ENCODE measurements at places on chromosomes 11 and 22. TPM values are rescaled to one million over a fixed set of nuclear protein-coding genes. Genes with fewer than 3 reads are reported as not detected.

MAFF gene
- total RNA-seq = 72.6 TPM

PRG3 gene
- total RNA-seq = not detected

ANKRD13D gene
- 63.9 TPM for total RNA-seq

VPS51 gene
- total RNA-seq = 743 TPM

CHRM1 gene
- not detected for total RNA-seq

ADM gene
- 82.5 TPM for total RNA-seq

DNA sequence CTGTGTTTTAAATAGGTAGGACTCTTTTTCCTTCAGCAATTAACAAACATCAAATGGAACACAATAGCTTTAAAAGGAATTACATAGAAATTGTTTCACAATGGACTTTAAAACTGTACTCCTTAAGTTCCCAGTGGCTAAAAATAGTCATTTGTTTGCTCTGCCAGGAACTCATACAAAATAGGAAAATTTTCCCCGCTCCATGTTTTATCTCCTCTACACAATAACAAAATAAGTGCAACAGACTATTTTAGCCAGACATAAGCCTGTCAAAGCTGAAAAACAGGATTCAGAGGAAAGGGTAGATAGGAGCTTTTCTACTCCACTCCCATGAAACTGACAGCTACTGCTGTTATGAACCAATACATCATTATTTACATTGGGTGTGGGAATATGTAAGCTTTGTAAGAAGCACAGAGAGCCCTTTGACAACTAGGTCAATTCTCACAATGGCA is 90.1 kb downstream of the STK33 start:
- H3K4me1 ChIP-seq = no peaks in the 10 kb centered on the region
- peaks cover 26% of the 10 kb centered on the region for H3K27me3 ChIP-seq
- H3K4me3 ChIP-seq = no peak overlapping the region
- no peak for DNase-seq

C11orf91 gene
- 1.0 TPM for total RNA-seq

CCDC87 gene
- total RNA-seq = not detected

DNA sequence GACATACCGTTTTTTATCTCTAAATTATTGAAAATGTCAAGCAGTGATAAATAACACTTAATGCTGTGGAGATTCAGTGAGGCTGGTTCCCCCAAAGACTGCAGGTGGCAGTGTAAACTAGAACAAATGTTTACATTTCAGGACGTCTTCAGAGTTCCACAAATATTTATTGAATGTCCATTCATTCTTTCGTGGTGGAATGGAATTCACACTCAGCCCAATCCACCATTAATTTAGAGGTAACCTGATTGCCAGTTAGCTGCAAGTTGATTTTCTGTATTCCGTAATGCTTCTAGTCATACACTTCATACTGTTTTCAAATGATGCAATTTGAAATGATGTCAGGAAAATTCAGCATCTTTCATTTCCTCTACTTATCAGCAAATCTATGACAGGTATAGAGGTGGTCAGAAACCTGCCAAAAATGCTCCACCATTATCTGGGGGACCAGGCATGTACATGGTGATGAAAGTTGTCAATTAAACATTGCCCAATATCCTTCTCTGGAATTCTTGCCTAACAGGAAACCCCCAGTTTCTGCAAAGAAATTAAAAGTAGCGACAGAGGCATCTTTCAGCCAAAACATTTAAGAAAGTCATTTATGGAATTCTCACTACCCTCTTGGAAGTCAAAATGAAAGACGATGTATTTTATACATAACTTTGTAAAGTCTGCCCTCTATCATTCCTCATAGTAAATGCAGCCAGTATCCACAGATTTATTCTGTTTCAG is 94.3 kb upstream of the BMAL1 start:
- H3K4me3 ChIP-seq = peak overlapping the region; percentile 59
- peak; percentile 66 for DNase-seq
- no peaks in the 10 kb centered on the region for H3K36me3 ChIP-seq
- H3K4me1 ChIP-seq = peaks cover 3% of the 10 kb centered on the region
- no peaks in the 10 kb centered on the region for H3K27me3 ChIP-seq

GRCh38 chr11:86670911-86671310 is 1.5 kb downstream of the ME3 start:
- DNase-seq = no peak
- H3K4me3 ChIP-seq = peak overlapping the region; percentile 69
- H3K27me3 ChIP-seq = no peaks in the 10 kb centered on the region
- H3K4me1 ChIP-seq = peaks cover 45% of the 10 kb centered on the region
- H3K27ac ChIP-seq = peak overlapping the region; percentile 83

All from PC-3 (cell line).